ENCODE measurements at places on chromosomes 7 and 10.

- no peak for DNase-seq
Observed at GRCh38 chr10:75922435-75922834, 491.0 kb downstream of the LRMDA start.

GRCh38 chr10:32112055-32112454, 55.8 kb upstream of the KIF5B start:
- DNase-seq = no peak

GRCh38 chr10:113681533-113682470, 2.1 kb downstream of the CASP7 start:
- DNase-seq = no peak

GRCh38 chr10:29753283-29753682, 118.5 kb upstream of the SVIL start:
- DNase-seq = no peak

DNA sequence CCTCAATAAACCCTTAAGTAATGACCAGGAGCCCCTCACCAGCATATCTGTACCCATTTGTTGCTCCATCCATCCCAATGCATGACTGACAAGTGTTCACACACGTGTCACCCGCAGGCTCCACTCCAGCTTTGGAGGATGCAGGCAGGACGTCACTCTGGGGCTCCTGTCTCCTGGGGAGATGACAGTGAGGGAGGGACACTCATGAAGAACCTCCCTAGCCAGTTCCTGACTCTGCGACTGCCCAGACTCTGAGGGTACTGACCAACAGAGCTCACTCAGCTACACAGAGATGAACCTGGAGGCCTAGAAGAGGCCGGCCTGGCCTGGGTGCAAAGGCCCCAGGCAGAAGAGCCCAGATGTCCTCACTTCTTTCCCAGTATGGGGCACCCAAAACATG, 135.1 kb upstream of the RET start:
- DNase-seq = no peak

GRCh38 chr10:113415246-113415645, 137.6 kb upstream of the HABP2 start:
- DNase-seq = no peak

DNA sequence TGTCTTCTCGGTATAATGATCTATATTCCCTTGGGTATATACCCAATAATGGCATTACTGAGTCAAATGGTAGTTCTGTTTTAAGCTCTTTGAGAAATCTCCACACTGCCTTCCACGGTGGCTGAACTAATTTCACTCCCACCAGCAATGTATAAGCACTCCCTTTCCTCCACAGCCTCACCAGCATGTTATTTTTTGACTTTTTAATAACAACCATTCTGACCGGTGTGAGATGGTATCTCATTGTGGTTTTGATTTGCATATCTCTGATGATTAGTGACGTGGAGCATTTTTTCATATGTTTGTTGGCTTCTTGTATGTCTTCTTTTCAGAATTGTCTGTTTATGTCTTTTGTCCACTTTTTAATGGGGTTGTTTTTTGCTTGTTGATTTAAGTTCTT, 33.6 kb downstream of the KIAA1217 start:
- no peak for DNase-seq

GRCh38 chr10:33780961-33781360, 446.5 kb upstream of the NRP1 start:
- no peak for DNase-seq

- no peak for DNase-seq
Observed at GRCh38 chr7:39910108-39910869, 39.8 kb upstream of the CDK13 start.

DNA sequence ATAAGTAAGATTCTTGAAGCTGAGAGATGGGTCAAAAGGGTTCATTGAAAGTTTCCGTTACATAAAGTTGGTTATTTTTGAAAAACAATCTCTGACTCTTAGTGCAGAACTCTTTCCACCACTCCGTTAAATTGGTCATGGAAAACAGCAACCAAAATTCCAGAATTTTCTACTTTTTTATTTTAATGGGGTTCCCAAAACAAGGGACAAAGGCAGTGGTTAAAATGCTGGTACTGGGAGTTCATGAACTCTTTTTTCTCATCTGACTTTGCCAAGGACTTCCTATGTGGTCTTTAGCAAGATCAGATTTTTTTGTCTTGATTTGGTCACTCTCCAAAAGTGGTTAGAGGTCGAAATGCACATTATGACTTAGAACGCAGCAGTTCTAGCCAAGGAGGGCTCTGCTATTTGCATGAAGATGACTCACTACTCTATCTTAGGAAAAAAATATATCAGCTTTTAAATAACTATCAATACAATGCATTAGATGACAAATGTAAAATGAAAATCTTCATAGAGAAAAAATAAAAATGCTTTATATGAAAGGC, 145.7 kb downstream of the REEP3 start:
- no peak for DNase-seq

GRCh38 chr10:89515031-89515841, 20.2 kb downstream of the SLC16A12 start:
- no peak for DNase-seq

- no peak for DNase-seq
Observed at GRCh38 chr7:131302876-131303707, 24.6 kb upstream of the MKLN1 start.

GRCh38 chr7:48084727-48085432, 4.2 kb upstream of the UPP1 start:
- no peak for DNase-seq

DNA sequence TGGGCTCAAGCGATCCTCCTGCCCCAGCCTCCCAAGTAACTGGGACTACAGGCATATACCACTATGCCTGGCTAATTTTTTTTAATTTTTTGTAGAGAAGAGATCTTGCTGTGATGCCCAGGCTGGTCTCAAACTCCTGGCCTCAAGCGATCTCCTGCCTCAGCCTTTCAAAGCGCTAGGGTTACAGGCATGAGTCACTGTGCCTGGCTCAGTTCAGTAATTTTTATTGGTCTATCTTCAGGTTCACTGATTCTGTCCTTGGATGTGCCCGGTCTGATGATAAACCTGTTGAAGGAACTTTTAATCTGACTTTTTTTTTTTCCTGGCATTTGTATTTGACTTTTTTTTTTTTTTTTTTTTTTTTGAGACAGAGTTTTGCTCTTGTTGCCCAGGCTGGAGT, 40.1 kb upstream of the STRIP2 start:
- DNase-seq = no peak

DNA sequence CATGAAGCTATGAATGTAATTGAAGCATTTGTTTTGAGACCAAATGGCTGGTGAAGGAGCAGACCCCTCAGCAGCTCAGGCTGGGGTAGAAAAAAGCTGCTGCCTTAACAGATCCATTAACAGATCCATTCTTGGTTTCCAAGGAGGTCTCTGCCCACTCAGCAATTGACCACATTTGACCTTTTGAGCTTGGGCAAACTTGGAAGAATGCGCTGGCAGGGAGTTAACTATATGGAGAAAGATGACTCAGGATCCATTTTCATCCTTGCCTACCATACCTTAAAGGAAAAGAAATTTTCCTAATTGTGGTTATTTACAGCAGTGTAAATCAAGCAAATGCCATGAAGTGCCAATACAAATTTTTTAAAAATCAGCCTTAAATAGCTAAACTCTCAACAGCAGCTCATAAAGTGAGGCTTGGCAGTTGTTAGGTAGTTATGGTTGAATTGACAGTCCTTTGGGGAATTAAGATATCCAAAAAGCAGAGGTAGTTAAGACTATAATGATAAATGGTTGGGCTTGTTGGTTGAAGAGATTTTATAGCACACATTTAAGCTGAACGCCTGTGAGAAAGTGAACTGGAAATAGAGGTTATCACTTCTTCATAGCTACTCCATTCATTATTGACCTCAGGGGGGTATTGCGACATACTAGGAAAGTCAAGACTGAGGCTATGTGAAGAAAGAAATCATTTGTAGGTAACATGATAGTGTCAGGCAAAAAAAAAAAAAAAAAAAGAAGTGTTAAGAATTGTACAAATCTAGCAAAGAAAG, 83.9 kb downstream of the MKX start:
- no peak for DNase-seq

- no peak for DNase-seq
Observed at GRCh38 chr10:101329341-101330032, 24.5 kb upstream of the BTRC start.

- DNase-seq = no peak
Observed at GRCh38 chr7:107025449-107026103, 18.9 kb upstream of the PRKAR2B start.

DNA sequence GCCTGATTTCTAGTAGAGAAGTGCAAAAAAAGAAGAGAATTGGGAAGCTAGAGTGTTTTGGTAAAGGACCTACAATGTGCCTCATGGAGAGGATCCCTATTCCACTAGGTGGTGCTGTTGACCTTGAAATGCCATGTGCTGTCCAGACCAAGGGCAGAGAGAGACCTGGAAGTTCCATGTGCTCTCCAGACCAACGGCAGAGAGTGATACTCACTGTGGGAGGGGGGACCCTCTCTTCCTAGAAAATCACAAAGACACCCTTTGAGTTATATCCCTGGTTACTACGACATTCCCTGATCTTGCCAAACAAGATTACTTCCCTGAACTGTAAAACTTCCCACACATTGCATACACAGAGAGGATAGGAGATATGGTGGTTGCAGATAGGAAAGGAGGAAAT, 212.7 kb upstream of the ZNF804B start:
- DNase-seq = no peak

DNA sequence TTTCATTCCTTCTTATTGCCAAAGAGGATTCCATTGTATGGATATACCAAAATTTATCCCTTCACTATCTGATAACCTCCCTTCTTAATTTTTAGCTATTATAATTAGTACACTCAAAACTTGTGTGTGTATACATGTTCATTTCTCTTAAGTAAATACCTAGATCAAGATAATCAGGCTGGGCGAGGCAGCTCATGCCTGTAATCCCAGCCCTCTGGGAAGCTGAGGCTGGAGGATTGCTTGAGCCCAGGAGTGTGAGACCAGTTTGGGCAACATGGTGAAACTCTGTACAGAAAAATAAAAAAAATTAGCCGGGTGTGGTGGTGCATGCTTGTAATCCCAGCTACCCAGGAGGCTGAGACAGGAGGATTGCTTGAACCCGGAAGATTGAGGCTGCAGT, 15.8 kb upstream of the ACHE start:
- no peak for DNase-seq
